Stimulated activated naive CD4-positive, alpha-beta T cell (primary cell): ENCODE measurements at places on chromosomes 7 and 10.

- DNase-seq = no peak
Observed at GRCh38 chr10:60565492-60565891, 175.8 kb upstream of the ANK3 start.

- no peak for DNase-seq
Observed at GRCh38 chr7:28124413-28124812, 56.2 kb downstream of the JAZF1 start.

DNA sequence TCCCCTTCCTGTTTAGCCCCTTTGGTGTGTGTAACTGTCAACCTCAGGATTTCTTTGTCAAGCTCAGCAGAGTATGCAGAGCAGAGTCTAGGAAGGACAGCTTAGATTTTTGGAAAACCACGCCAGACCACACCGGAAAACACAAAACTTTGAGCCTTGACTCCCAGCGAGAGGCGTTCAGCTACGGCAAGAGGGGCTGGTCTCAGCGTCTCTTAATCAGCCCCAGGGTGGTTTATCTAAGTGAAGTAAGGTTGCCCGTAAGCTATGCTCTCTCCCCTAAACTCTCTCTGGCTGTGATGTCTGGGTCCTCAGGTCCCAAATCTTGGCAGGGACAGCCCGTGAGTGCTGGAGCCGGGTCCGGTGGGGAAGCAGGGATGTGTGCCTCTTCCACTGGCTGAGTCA lies 230.9 kb downstream of the KLF6 start:
- no peak for DNase-seq

- DNase-seq = no peak
Observed at GRCh38 chr7:12725575-12726316, 38.3 kb downstream of the ARL4A start.

DNA sequence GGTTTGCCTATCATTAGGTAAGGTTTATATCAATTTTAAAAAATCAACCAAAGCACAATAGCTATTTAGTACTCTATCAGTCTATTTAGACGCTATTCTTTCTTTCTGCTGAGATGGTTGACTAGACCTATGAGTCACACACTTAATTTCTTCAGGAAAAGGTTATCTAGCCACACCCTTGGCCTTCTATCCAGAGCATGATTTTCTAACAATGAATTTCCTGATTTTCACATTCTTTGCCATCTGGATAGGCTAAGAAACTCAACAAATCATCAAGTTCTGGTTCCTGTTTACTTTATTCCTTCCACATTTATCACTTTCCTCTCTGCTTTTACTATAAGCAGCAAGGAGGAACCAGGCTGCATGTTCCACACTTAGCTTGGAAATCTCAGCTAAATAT lies 8.1 kb downstream of the PRPS1L1 start:
- no peak for DNase-seq

GRCh38 chr7:25122373-25122772 lies 2.7 kb downstream of the CYCS start:
- no peak for DNase-seq

- DNase-seq = no peak
Observed at GRCh38 chr10:103490986-103491314, 2.6 kb upstream of the NEURL1 start.

- DNase-seq = no peak
Observed at GRCh38 chr10:60828489-60828852, 50.2 kb downstream of the CDK1 start.

DNA sequence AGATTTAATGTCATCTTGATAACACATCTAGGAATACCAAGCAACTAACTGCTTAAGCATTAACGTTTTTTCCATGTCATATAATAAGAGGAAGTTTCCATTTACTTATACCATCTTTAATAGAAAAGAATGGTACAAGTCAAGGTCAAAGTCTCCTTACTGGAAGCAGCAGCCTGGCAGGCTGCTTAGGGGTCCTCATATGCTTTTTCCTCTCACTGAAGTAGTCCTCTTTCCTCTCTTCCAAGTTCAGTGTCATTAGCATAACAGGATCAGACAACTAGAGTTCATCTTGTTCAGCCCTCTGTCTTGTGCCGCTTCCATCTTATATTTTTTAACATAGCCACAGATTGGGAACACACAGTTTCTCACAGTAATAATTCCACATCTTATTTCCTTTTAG lies 405.7 kb downstream of the GFRA1 start:
- no peak for DNase-seq

DNA sequence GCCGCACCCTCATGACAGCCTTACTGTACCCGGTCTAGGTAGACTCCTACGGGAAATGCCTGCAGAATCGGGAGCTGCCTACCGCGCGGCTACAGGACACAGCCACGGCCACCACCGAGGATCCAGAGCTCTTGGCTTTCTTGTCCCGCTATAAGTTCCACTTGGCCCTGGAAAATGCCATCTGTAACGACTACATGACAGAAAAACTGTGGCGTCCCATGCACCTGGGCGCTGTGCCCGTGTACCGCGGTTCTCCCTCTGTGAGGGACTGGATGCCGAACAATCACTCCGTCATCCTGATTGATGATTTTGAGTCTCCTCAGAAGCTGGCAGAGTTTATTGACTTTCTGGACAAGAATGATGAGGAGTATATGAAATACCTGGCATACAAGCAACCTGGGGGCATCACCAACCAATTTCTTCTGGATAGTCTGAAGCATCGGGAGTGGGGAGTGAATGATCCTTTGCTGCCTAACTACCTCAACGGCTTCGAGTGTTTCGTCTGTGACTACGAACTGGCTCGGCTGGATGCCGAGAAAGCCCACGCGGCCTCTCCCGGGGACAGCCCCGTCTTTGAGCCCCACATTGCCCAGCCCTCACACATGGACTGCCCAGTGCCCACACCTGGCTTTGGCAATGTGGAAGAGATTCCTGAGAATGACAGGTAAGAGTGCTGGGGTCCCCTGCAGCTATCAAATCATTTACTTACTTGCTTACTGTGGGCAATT lies 8.5 kb upstream of the CHCHD1 start:
- DNase-seq = no peak

GRCh38 chr7:105021352-105021751 lies 7.3 kb downstream of the KMT2E start:
- no peak for DNase-seq

- no peak for DNase-seq
Observed at GRCh38 chr7:127671341-127671740, 19.3 kb downstream of the SND1 start.

GRCh38 chr10:98326621-98327027 lies 58.6 kb upstream of the LOXL4 start:
- no peak for DNase-seq

- no peak for DNase-seq
Observed at GRCh38 chr7:151675196-151675920, 155.7 kb upstream of the RHEB start.

- DNase-seq = no peak
Observed at GRCh38 chr10:17237915-17238444, 9.9 kb downstream of the VIM start.

- no peak for DNase-seq
Observed at GRCh38 chr10:1841759-1842158, 104.4 kb upstream of the ADARB2 start.

DNA sequence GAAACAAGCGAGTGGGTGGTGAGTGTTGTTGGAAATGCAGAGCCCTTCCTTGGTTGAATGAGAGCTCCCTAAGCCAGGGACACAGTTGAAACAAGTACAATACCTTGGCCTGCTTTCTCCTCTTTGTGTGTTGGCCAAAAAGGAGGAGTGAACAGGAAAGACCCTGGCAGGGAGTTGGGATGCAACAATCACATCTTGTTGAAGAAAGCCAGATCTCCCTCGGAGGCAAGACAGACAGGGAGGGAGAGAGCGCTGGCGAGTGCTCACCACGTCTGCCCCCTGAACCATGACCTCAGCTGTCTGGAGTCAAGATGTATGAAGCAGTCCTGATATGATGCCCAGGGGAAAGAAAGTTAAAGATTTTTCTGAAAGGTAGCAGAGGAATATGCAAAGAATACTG lies 66.8 kb downstream of the ADAM12 start:
- DNase-seq = no peak

GRCh38 chr10:110709444-110709828 lies 65.3 kb downstream of the RBM20 start:
- DNase-seq = no peak

- DNase-seq = no peak
Observed at GRCh38 chr10:112815269-112816032, 134.6 kb upstream of the TCF7L2 start.

DNA sequence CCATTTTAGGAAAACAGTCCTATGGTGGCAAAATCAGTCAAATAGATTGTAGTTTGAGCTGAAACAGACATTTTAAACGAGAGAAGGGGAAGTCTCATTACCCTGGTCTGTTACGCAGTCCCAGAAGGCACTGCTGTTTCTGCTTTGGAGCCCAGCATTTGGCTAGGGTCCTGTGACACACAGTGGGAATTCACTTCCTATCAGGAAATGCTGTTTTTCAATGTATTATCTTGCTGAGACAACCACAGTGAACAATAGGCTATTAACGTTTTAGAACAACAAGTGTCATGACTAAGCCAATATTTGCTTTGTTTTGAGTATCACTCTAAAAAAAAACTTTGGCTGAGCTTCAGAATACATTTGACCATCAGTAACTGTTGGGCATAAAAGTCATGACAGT lies 74.1 kb downstream of the ADD3 start:
- no peak for DNase-seq

DNA sequence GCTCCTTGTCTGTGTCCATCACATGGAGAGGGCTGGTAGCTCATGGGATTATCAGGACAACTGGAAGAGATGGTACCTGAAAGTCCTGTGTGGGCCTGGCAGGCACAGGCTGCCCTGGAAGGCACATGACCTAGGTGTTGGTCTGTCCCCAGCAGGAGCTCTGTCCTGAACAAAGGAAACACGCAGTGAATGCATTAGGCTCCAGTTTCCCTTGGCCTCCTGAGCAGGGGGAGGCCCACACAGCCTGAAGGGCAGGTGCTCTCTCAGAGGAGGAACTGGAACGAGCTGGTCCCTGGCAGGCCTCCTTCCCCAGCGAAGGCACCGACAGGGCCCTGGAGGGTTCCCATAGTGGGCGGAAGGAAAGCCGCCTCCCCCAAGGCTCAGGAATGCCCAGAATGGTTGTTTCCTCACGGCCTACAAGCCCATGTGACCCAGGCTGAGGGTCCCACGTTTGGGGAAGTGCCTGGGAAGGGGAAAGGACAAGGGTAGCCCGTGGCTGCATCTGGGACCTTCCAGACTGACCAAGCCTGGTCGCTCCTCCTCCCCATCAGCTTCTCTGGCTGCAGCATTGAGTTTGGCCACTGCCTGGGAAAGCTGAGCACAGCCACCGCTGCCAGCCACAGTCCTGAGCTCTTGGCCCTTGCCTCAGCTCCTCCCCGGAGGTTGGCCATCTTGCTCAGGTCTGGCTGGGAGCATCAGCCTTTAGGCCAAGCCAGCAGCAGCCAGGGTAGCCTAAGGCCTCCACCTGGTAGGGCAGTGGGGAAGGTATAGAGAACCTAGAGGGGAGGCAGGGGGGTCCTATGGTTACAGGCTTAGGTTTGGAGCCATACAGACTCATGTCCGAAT lies 21.8 kb downstream of the CXCL12 start:
- no peak for DNase-seq

GRCh38 chr10:114867365-114867764 lies 45.8 kb downstream of the FHIP2A start:
- no peak for DNase-seq

DNA sequence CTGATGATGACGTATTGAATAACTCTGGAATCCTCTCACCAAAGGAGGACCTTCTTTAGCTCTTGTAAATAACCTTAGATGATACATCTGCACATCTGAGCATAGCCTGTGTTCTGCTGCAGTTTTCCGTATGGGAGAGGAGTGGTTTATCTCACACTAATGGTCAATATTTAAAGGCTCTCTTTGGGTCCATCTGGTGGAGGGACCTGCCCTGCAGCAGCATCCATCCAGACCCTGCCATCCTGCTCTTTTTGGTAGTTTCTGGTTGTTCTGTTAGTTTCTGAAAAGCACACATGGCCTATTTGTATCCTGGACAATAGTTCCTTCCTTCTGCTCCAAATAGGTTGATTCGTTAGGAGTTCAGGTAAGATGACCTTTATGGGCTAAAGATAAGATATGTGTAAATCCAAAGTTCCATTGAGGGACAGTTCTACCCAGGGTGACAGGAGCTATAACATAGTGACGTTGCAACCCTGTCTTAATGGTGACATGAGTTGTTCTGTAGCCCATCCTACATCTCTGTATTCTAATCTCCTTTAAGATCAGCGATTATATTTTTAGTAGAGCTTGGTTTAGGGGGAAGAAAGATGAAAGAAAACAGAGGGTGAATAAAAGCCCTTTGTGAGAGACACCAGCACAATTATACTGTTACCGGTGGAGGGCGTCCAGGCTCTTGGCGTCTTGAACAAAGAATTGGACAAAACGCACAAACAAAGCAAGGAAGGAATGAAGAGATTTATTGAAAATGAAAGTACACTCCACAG lies 60.0 kb upstream of the KLF14 start:
- DNase-seq = no peak

DNA sequence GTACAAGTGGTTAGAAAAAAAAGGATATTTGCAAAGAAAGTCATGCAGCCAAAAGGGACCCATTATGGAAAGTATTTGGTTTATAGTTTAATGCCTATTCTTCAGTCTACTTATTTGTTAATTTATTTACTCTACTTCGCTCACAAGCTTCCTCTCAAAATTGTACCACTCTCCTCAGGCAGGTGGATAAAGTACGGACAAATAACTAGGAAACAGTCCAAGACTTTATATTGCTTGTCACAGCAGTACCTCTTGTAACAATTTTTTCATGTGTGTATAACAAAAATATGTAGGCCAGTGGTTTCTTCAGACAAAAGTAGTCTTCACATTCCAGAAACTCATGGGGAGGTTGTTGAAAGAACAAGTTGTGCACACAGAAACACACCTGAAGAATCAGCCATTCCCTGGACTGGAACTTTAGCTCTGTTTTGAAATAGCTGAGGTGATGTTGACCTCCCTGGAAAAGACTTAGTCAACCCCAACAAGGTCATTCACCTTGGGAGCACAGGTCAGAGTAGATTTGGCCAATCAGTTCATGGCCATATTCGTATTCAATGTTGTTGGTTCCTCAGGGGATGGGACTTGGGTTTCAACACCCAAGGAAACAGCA lies 73.4 kb downstream of the TES start:
- no peak for DNase-seq

DNA sequence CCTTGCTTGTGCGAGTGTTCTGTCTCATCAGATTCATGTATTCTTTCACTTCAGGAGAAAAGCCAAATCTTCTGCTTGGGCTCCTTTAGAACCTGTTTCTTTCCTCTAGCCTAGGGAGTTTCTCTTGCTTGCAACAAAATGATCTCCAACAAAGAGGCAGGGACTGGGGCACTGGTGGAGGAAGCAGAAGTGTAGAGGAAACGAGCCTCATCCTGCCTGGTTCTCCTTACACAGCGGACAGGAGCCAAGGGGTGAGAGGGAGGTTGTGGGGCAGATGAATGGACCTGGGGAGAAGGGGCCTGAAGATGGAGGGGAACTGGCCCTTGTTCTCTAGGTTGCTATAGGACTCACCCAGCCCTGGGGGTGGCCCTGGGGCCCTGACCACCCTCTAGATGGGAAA lies 141.1 kb downstream of the PKD1L1 start:
- DNase-seq = no peak

GRCh38 chr10:51706225-51706624 lies 6.8 kb upstream of the CSTF2T start:
- DNase-seq = no peak
